ENCODE measurements at places on chromosomes 4 and X.

DNA sequence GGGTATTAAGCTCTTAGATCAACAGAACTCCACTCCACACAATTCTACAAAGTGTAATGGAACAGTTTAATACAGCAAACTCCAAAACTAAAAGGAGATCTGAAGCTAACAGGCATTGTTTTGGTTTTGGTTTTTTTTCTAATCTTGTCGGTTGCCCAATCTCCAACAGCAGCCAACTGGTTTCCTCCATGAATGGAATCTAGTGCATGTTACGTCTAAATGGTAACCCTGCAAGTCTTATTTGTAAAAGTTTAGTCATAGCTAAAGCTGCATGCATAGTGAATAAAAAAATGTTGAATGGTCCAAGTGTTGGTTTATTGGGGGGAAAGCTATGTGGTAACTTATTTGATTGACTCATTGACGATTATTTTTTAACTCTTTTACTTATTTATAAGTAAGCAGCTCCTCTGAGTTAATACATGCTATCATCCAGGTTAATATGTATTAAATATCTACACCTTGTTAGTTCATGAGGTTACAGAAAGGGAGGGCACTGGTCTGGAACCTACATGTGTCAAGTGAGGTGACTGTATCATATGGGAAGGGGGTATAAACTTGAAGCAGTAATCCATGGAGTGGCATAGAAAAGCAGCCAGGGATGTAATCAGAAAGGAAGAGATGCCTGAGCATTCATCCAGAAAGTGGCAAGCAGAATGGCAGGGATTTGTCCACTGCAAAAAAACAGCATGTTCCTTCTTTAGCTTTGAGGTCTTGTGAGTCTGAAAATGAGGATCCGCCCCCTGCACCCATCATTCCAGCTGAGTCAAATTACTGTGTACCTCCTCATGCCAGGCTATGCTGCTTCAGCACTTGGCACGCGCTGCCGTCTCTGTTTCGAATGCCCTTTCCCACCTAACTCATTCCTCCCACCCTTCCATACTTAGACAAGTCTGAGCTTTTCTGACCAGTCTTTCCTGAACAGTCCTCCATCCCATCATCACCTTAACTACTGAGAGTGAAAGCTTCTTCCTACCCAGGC, 81.7 kb downstream of the PDGFC start:
- no peak for DNase-seq

DNA sequence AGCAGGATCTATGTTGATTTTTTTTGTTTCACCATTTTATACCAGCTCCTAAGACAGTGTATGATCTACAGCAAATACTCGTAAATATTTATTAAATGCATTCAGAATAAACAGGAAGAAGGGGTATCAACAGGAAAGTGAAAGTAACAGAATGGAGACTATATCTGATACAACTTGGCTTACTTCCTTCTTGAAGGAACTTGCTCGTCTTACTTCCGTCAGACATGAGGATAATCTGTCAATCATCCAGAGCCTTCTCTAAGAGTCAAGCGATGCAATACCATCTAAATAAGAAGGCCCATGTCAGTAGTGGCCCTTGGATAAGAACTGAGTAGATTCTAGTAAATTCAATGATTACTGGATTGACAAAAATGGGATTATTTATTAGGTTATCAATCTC, 84.2 kb downstream of the CAMK2D start:
- DNase-seq, result no peak

- no peak for DNase-seq
Observed at GRCh38 chr4:140054861-140055260, 99.1 kb downstream of the MAML3 start.

DNA sequence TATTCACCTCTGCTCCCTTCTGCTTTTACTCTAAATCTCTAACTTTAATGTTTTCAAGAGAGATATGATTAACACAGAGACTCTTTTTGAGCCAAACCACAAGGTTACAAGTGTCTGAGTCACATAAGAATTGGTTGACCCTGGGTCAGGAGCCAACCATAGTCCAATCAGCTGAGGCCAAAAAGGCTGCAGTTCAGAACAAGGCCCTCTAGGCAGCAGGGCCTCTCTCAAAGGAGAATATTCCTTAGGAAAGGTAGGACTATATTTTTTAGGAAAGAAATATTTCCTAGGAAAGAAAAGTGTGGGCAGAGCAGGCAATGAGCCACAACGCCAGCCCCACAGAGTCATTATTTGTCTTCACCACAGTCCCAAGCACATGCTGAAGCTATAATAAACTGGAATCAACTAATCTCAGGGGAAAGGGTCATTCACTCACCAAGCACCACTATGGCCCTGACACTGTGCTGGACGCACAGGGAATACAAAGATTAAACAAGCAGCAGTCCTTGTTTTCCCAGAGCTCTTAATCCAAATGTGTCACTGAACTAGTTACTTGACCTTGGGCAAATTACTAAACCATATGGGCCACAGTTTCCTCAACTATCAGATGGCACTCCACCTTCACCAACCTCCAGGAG, 2.2 kb downstream of the ATP8A1 start:
- no peak for DNase-seq

- no peak for DNase-seq
Observed at GRCh38 chrX:103376979-103377324, 614 bp downstream of the BEX3 start.

DNA sequence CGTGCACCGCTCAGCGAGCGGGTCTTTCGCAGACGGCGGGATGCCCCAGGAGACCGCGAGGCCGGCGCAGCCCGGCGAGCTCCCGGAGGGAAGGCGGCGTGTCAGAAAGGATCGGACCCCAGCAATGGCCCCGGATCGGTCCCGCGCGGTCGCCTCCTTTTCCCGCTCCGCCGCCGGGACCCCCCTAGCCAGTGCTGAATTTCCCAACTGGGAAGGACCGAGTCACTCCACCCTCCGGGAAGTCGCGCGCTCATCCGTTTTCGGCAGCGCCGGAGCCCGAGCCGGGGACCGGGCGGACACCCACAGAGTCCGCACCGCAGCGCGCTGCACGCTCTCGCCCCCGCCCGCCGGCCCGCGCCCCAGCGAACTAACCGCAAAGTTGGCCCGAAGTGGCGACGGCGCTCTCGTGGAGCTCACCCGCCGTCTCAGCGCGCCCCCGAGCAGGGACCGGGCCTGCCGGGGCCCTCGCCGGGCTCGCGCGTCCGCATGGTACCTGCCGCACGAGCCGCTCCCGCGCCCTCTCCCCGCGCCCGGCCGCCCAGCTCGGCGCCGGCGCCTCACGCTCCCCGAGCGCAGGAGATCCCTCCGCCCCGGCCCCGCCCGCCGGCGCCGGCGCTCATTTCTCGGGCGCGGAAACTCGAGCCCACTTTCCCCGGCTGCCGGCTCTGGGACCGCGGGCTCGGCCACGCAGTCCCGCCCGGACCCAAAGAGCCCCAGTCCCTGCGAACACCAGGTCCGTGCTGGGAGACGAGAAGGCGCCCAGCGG, at the start of gene FAT1:
FAT1 (minus strand) TSS at position 565 of the 766 bp plus-strand sequence. CDS start 14,029 bp downstream, outside the sequence.
- no peak for DNase-seq

GRCh38 chr4:174274436-174274835, 9.0 kb downstream of the FBXO8 start:
- DNase-seq, result no peak

DNA sequence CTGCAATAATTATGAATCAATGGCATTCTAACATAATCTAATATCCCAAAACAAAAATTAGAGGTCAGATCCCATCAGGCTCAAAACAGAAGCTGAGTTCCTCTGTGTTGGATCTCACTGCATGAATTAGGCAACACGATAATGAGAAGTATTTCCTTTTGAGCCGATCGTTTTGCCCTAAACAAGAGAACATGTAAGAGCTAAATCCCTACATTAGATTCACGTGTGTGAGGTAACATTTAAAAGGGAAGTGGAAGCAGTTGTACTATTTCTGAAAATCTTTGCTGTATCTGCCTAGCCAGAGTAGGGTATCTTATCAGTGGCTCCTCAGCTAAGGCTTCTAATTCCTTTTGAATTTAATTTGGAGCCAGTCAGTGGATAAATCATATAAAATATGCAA, 115.6 kb downstream of the C4orf51 start:
- no peak for DNase-seq

DNA sequence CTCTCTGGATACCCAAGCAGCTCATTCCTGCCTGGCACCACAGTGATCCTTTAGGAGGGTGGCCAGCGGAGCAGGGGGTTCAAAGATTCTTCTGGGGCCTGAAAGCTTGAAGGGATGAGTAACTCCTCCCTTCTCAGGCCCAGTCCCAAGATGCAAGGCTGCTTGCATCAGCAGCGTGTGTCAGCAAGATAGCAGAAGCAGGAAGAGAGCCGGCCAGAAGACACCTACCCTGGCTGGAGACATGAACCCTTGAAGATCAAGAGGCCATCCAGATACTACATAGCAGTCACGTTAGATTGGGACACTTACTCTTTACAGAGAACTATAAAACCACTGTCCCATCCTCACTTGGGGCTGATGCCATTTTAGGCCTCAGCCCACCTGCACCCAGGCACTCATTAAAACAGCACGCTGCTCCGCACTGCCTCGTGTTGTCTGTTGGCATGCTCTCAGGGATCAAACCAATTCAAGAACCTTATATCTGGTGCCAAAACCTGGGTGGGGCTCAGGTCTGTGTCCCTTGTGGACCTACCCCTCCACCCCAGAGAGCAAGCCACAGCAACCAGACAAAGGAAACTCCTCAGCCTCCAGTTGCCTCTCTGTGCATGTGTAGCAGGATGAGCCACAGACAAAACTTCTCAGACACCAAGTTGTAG, 6.5 kb downstream of the UGT2B17 start:
- no peak for DNase-seq

GRCh38 chrX:40058719-40059118, 39.0 kb downstream of the BCOR start:
- DNase-seq, result no peak

- DNase-seq, result no peak
Observed at GRCh38 chr4:25776795-25777194, 86.0 kb downstream of the SEL1L3 start.

DNA sequence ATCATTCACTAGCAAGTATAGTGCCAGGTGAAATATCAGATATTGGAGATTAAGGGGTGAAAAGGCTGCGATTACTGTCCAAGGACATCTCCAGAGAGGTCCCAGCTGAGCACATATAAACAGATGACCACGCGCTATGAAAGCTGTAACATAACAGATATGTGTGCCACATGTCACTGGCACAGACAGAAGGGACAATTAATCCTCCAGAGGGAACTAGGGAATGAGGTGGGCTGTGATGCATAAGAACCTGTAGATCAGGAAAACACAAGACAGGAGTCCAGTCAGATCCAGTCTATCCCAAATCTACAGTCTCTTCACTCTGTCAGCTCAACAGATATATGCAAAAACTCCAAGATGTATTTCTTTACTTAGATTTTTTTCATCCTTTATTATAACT, 157.2 kb downstream of the LDB2 start:
- no peak for DNase-seq

- DNase-seq, result no peak
Observed at GRCh38 chr4:6450709-6451108, 21.7 kb downstream of the PPP2R2C start.

- DNase-seq, result no peak
Observed at GRCh38 chr4:165328708-165329107, 1.2 kb downstream of the MSMO1 start.

DNA sequence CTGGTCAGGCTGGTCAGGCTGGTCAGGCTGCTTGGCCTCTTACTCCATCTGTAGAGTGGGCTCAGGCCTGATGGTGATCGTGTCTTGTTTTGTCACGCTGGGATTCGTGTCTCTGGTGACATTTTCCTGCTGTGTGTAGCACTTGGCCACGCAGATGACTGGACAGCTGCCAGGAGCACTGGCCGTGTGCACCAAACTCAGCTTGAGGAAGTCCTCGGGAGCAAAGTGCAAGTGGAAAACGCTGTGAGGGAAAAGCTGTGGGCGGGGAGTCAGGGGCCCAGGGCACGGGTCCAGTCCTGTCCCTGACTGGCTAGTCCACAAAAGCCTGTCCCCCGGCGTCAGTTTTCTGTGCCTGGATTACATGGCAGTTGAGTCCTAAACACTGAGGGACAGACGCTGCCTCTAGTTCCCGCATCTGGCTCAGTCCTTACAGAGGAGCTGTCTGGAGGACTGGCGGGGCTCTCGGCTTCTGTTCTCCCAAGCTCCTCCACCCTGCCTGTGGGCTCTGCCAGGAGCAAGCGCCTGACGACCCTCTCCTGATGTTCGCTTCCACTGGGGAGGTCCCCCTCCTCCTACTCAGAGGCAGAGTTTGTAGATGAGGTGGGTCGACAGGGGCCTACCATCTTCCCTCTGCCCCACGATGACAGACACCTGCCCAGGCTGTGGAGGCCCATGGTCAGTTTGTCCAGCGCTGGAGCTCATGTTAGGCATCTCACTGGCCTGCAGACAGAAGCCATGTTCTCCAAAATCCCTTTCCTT, 35.9 kb upstream of the GRPEL1 start:
- no peak for DNase-seq

Measured in activated CD4-positive, alpha-beta T cell treated with anti-CD3 and anti-CD28 coated beads, Interleukin-2, amount 50 U/mL, for 24 hours (primary cell).